T-cell (primary cell): ENCODE measurements at places on chromosomes 13 and 19.

GRCh38 chr13:77065461-77066147 is 38.6 kb upstream of the FBXL3 start:
- no peak for DNase-seq

DNA sequence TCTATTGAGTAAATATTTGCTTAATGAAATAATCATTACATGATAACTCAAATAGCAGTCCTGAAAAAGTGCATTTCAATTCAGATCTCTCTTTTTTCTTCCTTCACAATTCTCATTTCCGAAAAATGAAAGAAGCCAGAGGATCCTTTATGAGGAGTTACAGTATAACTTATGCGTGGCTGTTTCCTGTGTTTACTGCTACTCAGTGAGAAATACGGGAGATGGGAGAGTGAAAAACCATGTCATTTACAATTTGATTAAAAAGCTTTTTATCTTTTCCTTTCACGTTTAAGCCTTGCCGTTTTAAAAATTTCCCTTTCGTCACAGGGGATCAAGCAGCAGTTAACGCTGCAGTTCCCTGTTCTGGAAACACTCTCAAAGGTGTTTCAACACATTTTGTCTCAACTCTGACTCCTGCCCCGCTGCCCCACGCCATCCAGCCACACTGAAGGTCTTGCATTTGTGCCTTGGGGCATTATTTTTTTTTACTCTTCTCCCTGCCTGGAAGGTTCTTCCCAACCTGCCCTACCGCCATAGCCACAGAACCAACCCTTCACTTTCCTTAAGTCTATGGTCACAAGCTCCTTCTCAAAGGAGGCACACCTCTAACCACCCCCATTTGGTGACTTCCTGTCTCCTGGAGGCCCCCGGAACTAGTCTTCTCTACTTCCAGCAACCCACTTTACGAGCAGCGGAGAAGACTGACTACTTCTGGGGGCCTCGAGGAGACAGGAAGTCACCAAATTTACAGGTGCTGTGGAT is 17.0 kb downstream of the KL start:
- peak; percentile 11 for DNase-seq

GRCh38 chr13:51934461-51935087 is 72.8 kb downstream of the CCDC70 start:
- DNase-seq = no peak

- no peak for DNase-seq
Observed at GRCh38 chr19:17323964-17324332, 10.7 kb downstream of the ANO8 start.

DNA sequence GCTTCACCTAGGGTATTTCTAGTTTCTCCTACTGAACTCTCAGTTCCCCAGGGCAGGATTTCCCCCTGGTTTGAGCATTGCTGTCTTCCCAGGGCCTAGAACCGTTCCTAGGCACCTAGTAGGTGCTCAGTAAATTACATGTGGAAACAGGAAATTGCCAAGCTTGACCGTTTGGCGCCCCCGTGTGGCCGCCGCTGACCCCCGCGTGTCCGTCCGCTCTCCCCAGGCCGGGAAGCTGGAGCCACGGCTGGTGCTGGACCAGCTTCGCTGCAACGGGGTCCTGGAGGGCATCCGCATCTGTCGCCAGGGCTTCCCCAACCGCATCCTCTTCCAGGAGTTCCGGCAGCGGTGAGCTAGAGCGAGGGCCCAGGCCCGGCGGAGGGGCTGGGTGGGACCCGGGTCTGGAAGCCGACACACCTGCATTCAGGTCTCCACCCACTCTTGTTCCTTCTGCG is 55.5 kb downstream of the MYH14 start:
- no peak for DNase-seq

DNA sequence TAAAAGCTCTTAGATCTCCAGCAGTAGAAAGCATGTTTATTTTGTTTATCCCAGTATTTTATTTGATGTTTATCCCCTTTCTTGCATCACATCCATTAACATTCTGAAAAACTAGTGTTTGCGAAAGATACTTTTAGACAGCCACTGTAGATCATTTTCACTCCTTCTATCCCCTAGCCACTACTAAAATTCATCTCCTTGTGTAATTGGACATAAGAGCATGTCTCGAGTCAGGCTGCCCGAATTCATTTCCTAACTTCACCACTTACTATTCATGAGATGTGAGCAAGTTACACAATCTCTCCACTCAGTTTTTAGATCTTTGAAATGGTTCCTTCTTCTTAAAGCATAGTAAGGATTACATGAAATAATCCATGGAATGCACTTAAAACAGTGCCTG is 514.0 kb downstream of the KLF5 start:
- DNase-seq = no peak

DNA sequence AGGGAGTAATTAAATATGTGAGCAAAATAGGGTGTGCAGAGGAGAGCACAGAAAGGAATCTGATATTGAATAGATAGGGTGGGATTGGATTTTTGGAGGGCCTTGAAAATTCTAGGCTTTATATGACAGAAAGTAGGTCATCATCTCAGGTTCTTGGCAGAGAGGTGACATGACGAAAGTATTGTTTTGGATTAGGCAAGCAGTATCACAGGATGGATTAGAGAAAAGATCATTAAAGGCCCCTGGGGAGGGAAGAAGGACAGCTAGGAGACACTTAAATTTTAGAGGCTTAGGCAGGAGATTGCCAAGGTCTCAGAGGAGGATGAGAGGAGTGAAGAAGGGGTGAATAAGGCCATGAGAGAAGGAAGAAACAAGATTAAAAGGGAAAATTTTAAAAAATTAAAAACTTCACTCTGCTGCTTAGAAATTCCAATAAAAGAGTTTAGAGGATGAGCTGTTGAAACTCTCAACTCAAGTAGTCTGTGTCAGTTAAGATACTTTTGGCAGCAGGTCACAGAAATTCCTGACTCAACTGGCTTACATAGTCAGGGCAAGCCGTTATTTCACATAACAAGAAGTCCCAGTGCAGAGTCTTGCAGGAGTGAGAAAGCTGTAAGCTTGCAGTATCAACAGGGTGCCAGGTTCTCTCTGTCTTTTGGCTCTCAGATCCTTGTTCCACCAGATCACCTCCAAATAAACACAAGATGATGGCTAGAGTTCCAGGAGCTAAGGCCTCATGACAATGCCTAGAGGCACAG is 8.8 kb downstream of the GPC6 start:
- no peak for DNase-seq

DNA sequence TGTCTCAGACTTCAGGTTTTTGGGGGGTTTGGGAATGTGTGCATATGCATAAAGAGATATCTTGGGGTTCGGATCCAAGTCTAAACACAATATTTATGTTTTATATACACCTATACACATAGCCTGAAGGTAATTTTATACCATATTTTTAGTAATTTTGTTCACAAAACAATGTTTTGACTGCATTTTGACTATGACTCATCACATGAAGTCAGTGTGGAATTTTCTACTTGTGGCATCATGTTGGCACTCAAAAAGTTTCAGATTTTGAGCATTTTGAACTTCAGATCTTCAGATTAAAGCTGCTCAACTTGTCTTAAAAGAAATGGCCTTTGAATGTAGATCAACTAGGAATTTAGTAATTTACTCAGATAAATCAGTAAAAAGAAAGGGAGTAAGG is 712.9 kb upstream of the GPC6 start:
- DNase-seq = no peak
